Stimulated activated CD8-positive, alpha-beta memory T cell treated with anti-CD3 and anti-CD28 coated beads, Interleukin-12 subunit alpha, Interleukin-12 subunit beta, amount 100 ng/mL, for 4 hours (primary cell): ENCODE measurements at places on chromosomes 4 and X.

DNA sequence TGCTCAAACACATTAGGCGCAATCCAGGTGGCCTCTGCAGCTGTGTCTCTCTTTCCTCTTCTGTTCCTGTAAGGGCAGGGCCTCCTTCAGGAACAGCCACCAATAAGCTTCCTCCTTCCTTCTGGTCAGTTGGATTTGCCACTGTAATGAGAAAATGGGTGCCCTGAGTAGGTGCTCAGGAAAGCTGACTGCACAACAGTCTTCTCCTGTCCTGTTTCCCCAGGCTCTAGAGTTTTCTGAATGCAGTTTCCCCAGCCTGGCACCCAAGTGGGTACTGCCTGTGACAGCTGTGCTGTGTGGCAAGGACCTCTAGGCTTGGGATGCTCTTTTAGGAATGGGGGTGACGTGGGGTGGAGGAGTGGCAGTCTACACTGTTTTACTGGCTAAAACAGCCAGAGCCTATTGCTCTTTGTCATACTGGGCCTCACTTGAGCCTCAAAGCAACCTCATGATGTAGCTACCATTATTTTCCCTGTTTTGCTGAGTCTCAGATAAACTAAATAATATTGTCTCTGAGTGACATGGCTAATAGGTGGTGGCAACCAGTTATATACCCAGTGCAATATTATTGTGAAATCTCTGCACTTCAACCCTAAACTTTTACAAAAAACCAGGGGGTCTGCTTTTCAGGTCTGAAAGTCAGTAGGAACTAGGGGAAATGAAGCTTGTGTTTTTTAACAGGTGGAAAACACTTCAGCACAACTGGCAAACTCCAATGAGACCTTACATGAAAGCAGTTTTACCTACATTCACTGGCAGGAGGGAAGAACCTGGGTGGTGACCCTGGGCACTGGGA is 1.2 kb downstream of the CXCL2 start:
- no peak for DNase-seq

- DNase-seq, result no peak
Observed at GRCh38 chr4:189785257-189785656, 155.4 kb upstream of the FRG1 start.

DNA sequence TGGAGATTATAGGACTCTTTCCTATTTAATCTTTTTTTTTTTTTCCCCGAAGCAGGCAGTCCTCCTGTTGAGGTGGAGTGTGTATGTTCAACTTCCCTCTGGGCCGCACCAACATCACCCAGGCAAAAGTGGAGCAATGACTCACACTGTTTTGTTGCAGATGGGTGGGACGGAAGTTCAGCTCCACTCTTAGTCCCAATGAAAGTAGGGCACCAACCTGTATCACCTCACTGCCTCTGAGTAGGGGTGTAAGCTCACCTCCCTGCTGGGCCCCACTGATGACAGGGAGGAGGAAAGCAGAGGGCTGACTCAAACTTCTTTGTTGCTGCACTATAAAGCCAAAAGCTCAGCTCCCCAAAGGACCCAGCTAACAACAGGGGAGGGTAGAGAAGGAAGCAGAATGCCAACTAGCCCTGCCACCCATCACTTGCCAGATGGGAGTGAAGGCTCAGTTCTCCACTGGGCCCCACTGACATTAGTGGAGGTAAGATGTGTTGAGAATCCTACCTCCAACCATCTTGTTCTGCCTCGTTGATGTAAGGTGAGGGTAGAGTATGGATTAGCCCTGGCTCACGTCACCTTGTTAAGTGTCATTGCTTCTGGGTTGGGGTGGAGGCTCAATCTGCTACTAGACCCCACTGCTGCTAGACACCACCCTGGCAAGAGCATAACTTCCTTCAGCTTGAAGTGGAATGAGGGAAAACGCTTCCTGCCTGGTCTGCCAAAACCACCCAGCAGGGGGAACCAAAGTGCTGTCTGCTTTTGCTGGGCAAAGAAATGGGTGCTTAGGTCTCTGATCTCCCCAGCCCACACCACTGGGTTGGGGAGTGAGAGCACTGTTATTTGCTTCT is 14.1 kb downstream of the RPS6KA3 start:
- peak; percentile 42 for DNase-seq

- DNase-seq, result no peak
Observed at GRCh38 chrX:129480889-129481288, 42.4 kb downstream of the SMARCA1 start.

GRCh38 chr4:23930750-23931488 is 41.1 kb upstream of the PPARGC1A start:
- DNase-seq, result no peak
